Caco-2 (cell line): ENCODE measurements at places on chromosomes 16 and 17. TPM values are rescaled to one million over a fixed set of nuclear protein-coding genes. Genes with fewer than 3 reads are reported as not detected.

GRCh38 chr17:35683591-35683990 is 47.8 kb upstream of the RASL10B start:
- no peak for DNase-seq

The TBC1D3I gene
- 0.50 and 1.00 TPM in 2 replicates for total RNA-seq

DNA sequence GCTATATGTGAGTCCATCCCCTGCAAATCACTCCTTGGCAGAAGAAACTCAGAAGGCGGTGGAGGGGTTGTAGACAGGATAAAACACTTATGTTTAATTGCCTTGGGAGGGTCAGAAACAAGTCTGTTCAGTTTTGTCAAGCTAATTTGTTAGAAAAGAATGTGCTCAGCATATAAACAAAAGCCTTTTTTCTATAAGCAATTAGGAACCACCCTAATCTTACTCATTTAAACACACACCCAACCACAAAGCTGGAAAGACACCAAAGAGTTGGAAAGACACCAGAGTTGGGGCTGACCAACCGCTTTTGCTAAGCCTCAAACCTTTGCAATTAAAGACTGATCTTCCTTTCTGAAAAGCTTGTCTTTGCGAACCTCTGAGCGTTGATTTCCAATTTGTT is 439.2 kb upstream of the ERCC4 start:
- no peak for DNase-seq

GRCh38 chr17:11823862-11824261 is 173.4 kb downstream of the ZNF18 start:
- DNase-seq = no peak

The UNC13D gene
- 5.5 and 9.0 TPM in 2 replicates for total RNA-seq

DNA sequence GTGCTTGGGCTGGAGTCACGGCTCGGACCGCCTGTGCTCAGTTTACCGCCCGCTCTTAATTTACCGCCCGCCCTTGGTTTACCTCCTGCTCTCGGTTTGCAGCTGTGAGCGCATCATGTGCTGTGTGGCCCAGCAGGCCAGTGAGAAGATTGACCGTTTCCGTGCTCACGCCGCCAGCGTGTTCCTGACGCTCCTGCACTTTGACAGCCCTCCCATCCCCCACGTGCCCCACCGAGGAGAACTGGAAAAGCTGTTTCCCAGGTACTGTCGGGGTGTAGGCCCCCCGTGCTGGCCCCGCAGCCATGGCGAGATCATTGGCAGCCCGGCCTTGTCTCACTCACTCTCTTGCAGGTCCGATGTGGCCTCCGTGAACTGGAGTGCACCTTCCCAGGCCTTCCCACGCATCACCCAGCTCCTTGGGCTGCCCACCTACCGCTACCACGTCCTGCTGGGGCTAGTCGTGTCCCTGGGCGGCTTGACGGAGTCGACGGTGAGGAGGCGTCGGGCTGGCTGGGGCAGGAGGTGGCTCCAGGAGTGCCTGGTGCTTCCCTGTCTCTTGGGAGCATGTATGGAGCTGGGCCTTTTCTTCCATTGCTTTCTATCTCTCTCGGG is 89.3 kb upstream of the ZNF750 start:
- no peak for DNase-seq

The GALR2 gene
- 0.50 and 0.79 TPM in 2 replicates for total RNA-seq
